ENCODE measurements at places on chromosomes 3 and 15. TPM values are rescaled to one million over a fixed set of nuclear protein-coding genes. Genes with fewer than 3 reads are reported as not detected.

- peak; percentile 45 for DNase-seq
These were observed 10.0 kb downstream of the MRPS25 start for GRCh38 chr3:15055019-15055557.

DNA sequence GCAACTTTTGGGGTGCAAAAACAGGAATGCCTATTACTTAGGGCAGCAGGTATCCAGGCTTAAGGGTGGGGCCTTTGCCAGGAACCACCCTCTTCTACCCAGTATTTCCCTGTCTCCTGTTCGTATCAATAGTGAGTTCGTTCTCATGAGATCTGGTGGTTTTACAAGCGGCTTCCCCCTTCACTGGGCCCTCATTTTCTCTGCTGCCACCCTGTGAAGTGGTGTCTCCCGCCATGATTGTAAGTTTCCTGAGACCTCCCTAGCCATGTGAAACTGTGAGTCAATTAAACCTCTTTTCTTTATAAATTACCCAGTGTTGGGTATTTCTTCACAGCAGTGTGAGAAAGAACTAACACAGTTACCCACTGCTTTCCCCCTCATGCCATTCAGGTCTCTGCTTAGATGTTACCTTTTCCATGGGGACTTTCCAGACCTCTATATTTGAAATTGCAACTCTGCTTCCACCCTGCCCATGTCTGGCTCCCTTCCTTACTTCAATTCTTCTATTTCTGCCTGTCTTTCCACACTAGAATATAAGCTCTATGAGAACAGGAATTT, 23.9 kb upstream of the TRA2B start:
- no peak for DNase-seq

- DNase-seq = peak; percentile 84
These were observed 779.1 kb downstream of the MECOM start for GRCh38 chr3:168884353-168884903.

GRCh38 chr3:159882367-159882766, 106.3 kb upstream of the IL12A start:
- DNase-seq = no peak

GRCh38 chr3:167437428-167438139, 36.3 kb downstream of the SERPINI2 start:
- DNase-seq = no peak

GRCh38 chr15:80893777-80894176, 95.8 kb downstream of the MESD start:
- DNase-seq = peak; percentile 93

GRCh38 chr15:34738002-34738401, 16.8 kb downstream of the GJD2 start:
- DNase-seq = no peak

DNA sequence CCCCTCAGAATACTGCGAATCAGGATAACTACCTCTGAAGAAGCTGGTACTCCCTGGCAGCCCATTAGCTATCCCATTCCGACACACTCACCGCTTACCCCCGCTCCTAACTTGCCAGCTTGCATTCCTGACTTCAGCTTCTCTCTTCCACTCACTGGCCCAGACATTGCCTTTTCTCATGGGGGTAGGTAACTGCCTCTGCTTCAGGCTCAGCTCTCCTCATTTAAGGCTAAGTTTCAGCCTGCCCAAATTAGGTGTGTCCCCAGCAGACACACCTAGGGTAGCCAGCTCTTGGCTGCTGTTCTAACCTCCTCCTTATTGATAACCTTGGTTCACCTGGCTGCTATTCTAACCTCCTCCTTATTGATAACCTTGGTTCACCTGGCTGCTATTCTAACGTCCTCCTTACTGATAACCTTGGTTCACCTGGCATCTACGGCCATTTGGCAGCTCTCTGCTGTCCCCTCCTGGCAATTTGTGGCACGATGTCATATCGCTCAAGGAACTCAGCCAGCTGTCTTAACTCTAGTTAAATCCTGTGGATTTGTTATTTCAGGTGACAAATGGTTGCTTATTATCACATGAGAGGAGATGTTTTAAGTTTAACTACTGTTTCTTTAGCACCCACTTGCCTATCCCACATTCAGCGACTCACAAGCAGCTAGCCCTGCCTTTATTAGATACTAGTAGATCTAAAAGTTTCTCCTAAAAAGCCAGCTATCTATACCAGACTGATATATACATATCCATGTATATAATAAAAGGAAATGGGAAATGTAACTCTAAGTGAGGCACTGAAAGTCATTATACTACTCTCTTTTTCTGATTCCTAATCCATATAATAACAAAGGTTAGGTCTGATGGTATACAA, 106.5 kb upstream of the ACP3 start:
- DNase-seq = no peak

DNA sequence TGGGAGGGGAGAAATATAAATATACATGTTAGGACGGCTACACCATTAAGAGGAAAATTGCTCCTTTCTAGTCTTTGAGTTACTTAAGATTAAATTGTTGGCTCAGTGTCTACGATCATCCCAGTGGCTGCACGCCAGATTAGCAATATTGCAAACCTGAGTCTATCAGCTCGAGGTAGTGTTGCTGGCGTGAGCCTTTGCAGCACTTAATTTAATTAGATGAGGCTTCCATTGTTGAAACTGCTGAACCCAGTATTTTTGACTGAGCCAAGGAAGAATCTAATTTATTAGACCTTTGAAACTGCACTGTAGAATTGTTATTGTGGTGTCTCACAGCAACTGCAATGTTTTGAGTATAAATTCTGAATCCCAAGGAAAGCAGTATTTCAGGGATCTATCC, 782.4 kb upstream of the ROBO1 start:
- no peak for DNase-seq

DNA sequence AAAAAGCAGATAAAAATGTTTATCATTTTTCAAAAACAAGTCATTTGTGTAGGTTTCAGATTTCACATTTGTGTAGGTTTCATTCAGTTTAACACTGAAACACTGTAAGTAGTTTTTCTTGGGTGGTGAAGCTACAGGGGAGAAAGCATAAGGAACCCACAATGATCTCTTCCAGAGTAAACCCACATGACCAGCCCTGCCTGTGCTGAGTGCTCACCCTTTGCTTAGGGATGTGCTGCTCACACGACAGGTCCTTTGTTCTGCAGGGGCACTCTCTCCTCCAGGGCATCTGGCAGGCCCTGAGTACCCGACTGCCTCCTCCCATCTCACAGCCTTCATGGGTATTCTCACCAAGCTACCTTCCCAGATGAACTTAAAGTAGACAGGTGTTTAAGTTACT, 28.9 kb downstream of the ZXDC start:
- no peak for DNase-seq

DNA sequence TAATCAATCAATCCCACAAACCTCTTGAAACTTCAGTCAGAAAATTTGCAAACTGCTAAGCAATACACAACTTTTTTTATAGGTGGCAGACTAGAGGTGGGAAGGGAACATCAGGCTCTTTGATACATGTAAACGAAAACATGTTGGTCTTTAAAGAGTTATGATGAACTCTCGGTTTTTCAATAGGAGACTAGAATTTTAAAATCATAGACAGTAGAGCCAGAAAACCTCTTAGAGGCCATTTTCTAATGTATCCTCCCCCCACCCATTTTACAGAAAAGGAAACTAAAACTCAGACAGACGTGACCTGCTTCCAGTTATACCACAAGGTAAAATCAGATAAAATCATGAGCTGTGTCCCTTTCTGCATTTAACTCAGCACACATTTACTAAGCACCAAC, 179.1 kb upstream of the LPP start:
- no peak for DNase-seq

- DNase-seq = no peak
These were observed 284.6 kb upstream of the CRBN start for GRCh38 chr3:3464131-3464530.

DNA sequence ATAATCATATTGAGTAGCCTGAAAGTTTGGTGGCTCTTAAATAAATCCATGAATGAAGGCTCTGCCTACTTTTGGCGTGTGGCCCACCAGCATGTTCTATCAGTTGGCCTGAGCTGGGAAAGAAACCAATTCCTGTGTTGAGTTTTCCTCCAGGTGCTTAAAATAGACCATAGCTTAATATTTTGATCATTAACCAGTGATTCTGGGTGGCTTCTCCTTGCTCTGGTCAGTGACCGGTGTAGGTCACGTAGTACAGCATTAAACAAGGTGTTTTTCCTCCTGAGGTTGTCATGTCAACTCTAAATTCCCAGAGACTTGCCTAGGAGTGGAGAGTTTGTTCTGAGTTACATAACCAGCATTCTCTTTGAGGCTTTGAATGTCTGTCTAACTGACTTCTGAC, 1.3 kb downstream of the HHLA2 start:
- peak; percentile 15 for DNase-seq

DNA sequence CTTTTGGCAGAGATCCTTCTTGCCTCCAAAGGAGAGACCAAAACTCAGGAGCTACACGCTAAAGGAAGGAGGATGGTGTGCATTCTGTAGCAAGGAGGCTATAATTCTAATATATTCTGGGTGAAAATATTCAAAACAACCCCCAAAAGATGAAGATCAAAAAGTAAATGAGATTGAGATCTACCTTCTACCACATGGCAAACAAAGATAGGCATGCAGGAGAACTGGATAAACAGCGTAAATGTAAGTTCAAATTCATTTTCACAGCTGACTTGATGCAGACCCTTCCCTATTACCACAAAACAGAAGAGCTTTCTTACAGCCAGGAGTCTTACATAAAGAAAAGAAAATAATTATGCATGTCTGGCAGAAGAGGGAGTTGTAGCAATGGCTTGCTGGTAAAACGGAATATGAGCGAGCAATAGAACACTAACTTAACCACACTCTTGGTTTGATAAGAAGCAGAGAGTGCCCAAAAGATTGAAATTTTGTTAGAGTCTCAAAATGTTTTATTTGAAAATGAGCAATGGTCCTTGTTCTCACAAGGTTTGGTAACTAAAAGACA, 272.7 kb downstream of the MECOM start:
- peak; percentile 12 for DNase-seq

TM6SF1 gene
- total RNA-seq = 0.48 TPM

FRMD4B gene
- total RNA-seq = 14.0 TPM

UACA gene
- 31.5 TPM for total RNA-seq

DPH6 gene
- 10.9 TPM for total RNA-seq

LDHAL6B gene
- total RNA-seq = not detected

Data from myocyte (in vitro differentiated cells).